Activated CD4-positive, alpha-beta T cell treated with anti-CD3 and anti-CD28 coated beads, Interleukin-2, amount 10 ng/mL, durations not matched to agents 7 days and 5 days (primary cell): ENCODE measurements at places on chromosomes 2 and 18.
A peak's percentile ranks its signal among the peaks of the same experiment; 100 is the strongest.

DNA sequence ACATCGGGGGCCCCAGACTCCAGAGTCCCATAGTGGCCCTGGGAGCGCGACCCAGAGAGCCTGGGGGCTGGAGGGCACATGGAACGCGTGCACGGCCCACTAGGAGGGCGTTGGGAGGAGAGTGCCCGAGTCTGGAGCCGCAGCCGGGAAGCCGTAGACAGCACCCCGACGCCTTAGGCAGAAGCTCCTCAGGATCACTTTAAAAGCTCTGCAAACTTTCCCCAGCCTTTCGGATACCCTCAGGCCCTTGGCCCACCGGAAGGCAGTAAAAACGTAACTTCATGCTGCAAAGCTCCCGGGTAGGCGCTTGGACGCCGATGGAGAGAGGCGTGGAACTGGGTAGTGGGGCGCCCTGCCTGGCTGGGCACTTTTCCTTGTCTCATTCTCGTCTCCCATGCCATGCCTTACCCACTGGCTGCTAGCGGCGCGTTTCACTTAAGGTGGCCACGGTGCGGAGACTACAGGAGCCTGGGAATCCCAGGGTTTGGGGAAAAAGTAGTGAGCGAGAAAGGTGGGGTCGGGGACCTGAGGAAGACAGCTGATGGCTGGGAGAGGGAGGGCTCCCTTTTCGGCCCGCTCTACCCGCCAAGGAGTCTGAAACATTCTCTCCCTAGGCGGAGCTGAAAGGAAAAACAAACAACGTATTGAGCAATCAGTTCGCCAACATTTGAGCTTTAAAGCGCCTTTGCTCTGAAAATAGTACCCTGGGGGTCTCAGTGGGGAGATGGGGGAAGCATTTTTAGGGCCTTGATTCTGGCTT is 141.8 kb downstream of the MEIS1 start:
- no peak for DNase-seq

- peak; percentile 46 for DNase-seq
These were observed 38.7 kb downstream of the INPP4A start for GRCh38 chr2:98483257-98483861.

GRCh38 chr2:144376926-144377325 is 143.0 kb downstream of the ZEB2 start:
- no peak for DNase-seq

DNA sequence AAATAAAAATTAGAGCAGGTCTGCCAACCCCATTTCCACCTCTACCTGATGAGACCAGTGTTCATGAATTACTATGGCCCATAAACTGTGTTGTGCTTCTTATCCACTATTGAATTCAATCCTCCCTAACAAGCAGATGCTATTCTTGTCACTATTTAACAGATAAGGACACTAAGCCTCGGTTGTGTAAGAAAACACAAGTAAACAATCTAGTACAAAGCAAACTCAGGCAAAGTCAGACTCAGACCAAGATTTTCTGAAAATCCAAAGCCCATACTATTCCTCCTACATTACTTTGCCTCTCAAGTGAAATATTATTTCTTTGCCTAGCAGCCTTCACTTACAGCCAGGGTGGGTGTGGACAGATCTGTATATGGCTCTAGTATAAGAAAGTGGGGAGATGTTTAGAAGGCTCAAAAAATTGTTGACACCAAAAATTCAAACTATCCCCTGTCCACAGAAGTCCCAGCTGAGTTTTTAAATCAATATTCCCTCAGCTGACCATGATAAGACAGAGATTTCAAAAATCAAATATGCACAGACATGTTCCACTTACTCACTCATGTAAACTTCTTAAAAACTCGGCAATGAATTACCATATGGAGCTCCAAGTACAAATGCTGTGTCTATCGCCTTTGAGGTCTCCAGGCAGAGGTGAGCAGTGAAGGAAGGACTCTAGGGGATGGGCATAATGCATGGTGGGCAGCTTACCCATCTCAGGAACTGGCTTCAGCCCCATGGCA is 16.0 kb upstream of the TTR start:
- no peak for DNase-seq

- no peak for DNase-seq
These were observed 23.0 kb downstream of the DBI start for GRCh38 chr2:119389615-119390306.

GRCh38 chr18:63637703-63638102 is 6.4 kb downstream of the SERPINB4 start:
- no peak for DNase-seq

DNA sequence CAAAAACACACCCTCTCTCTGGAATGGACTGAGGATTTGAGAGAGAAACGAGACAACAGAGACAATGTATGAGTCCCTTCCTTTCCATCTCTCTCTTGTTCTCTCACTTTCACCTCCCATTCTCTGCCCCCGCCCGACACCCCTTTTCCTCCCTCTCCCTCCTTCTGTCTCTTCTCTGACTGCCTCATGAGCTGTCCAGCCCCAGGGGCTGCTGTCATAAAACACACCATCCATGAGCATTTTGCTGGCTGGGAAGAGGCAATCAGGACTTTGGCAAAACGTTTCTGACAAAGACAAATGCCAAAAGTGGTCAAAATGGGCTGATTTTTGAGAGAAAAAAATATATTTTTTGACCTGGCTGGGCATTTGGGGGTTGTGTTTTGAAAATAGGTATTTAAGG is 377.2 kb downstream of the EN1 start:
- DNase-seq: no peak

- DNase-seq: no peak
These were observed 71.0 kb upstream of the MGAT4A start for GRCh38 chr2:98801921-98802321.

- DNase-seq: no peak
These were observed 43.8 kb downstream of the ARL6IP6 start for GRCh38 chr2:152762202-152762601.
